ENCODE measurements at places on chromosomes 7 and 10.

DNA sequence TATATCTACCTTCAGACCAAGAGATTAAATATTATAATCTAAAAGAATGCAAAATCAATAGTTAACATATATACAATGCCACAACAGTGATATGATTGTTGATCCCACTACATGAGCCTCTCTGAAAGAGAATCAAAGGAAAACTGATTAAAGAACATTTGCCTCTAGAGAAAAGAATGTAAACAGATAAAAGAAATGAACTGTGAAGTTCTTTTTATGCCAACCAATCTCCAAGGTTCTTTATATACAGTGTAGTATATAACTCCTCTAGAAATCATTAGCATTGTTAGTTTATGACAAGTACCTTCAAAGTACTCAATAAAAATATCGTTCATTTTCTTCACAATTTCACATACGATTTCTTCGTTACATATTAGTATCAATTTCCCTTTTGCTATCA, 20.1 kb downstream of the CNOT4 start:
- DNase-seq, result no peak

DNA sequence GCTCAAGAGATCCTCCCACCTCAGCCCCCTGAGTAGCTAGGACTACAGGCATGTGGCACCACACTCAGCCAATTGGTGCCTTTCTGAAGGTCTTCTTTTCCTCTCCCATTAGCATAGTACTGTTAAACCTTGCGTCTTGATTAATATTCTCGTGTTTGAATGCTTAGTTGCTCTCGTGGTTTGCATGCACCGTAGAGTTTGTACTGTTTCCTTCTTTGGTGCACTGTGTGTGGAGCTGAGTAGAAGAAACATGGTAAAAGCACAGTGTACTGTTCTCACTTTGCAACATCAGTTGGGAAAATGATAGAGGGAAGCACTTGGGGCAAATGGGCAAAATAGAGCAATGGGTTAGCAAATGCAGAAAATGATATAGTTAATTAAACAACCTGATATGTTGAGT, 27.6 kb upstream of the RPA3 start:
- DNase-seq, result no peak

DNA sequence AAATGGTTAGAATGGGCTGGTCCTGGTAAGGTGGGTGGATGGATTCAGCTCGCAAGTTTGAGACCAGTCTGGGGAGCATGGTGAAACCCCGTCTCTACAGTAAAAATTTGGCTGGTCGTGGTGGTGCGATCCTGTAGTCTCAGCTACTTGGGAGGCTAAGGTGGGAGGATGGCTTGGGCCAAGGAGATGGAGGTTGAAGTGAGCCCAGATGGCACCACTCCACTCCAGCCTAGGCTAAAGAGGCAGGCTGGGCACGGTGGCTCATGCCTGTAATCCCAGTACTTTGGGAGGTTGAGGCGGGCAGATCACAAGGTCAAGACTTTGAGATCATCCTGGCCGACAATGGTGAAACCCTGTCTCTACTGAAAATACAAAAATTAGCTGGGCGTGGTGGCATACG, 15.3 kb downstream of the IFT22 start:
- DNase-seq, result no peak

DNA sequence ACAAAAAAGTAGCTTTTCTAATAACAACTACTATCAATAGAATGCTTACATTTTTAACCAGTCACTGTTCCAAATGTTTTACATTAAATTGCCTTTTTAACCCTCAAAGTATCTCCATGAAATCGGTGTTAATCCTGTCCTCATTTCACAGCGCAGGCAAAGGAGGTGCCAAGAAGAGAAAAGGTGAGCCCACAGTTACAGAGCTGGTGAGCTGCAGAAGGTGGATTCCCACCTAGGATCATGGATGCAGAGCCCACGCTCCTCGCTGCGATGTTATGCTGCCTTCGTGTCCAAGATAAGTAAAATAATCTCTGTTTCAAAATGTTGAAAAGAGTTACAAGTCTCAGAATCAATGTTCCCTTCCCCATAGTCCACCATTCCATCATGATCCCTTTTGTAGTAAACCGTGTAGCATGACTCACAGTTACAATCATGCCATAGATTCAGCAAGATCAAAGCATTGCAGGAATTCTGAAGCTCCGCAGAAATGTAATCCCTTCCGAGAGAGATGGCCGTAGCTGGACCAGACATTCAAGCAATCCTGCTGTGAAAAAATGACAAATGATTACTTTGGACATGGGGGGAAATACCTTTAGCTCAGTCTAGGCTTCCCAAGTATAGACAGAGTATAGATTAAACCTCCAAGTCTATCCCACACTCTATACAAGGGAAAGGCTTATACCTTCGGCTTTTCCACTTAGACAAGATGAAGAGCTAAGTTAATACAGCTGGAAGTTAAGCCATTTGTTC, 394.7 kb upstream of the AKR1E2 start:
- no peak for DNase-seq

GRCh38 chr7:32158751-32159745, 88.8 kb upstream of the PDE1C start:
- no peak for DNase-seq

DNA sequence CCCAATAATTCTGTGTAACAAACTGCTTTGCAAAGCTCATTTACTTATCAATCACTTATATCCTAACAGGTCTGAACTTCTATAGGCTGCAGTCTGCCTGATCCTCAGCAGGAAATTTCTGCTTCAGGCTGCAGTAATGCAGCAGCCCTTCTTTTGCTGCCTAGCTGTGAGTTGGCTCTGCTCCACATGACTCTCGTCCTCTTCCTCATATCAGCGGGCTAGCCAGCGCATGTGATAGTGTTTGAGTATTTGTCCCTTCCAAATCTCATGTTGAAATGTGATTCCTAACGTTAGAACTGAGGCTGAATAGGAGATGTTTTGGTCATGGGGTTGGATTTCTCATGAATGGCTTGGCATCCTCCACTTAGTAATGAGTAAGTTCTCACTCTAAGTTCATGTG, 387.8 kb downstream of the SEMA3D start:
- no peak for DNase-seq

- no peak for DNase-seq
These were observed 145.5 kb upstream of the AGR3 start for GRCh38 chr7:17027143-17027788.

DNA sequence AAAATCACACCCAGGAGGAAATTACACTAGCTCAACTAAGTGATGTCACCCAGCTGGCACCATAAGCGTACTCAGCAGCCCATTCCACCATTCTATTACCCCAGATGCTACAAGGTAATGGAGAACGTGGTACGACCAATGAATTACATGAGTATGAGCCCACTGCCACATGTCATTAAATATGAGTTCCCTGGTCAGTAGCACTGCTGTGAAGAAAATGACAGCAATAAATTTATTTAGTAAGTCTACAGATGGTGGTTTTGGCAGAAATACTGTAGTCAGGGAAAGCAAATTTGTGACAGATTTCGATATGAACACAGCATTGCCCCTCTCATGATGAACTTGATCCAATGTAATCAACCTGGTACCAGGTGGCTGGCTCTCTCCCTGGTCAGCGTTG, 154.2 kb downstream of the VWC2 start:
- no peak for DNase-seq

All from CD4-positive, alpha-beta T cell (primary cell).